ENCODE measurements at places on chromosomes 7 and 10.
A peak's percentile ranks its signal among the peaks of the same experiment; 100 is the strongest.

- DNase-seq = no peak
Measured at GRCh38 chr7:45886931-45887667, 1.2 kb upstream of the IGFBP1 start.

GRCh38 chr10:111116762-111117445, 40.1 kb downstream of the ADRA2A start:
- DNase-seq = no peak

DNA sequence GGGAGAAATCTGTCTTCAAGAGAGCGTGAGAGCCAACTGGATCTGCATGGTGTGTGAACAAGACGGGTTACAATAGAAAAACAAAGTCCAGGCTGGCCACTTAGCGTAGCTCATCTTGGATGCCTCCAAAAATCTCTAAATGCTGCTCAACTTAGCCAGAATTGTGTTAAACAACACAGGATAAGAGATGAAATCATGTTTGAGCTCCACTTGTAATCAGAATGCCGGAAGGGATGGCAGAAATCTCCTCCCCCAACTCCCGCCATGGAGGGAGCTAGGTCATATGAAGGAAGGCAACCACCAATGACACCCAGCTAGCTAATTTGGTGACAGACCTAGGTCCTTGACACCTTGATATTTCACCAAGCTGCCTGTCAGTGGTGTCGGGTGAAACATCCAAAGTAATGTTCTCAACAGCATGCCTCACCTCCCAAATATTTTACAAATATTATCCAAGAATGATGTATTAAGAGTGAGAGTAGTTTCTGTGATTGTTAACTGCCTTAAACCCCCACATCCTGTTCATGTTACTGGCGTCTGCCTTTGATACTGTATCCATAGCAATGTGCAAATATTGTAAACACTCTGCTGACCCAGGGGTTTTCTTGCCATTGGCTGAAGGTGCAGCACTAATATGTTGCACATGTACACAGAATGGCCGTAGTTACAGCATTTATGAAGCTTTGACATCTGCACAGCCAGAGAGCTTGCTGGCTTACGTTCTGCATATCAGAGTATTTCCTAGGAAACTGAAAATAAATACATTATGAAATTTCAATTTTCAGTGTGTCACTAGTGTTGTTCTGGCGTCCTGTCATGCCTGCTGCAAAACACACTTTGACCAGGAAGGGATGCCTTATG, 25.8 kb downstream of the TMEM254 start:
- peak; percentile 2 for DNase-seq

GRCh38 chr10:26385443-26385842, 52.7 kb upstream of the APBB1IP start:
- no peak for DNase-seq

DNA sequence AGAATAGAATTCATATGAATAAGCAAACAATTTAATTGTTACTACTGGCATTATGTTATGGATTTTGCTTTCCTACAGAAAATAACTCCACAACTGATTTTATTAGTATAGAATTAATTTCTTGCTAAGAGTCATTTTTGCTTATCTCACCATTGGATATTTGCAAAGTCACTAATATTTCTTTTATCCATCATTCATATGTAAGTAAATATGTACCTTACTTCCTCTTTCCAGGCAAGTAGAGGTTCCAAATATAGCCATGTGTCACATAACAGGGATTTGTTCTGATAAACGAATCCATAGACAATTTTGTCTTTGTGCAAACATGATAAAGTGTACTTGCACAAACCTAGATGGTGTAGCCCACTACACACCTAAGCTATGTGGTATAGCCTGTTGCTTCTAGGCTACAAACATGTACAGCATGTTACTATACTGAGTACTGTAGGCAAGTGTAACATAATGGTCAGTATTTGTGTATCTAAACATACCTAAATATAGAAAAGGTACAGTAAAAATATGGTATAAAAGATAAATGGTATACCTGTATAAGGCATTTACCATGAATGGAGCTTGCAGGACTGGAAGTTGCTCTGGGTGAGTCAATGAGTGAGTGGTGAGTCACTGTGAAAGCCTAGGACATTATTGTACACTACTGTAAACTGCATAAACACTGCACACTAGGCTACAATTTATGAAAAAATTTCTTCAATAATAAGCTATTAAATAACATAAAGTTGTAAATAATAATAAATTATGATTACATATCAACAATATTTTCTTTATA, 18.3 kb downstream of the KLLN start:
- DNase-seq = no peak

- no peak for DNase-seq
Measured at GRCh38 chr7:120588416-120588815, 269.5 kb downstream of the TSPAN12 start.
